Heart right ventricle (tissue), 16 donors: ENCODE measurements at places on chromosomes 4 and X. TPM values are rescaled to one million over a fixed set of nuclear protein-coding genes. Genes with fewer than 3 reads are reported as not detected.

Gene C4orf36
- total RNA-seq = 1.2 TPM

DNA sequence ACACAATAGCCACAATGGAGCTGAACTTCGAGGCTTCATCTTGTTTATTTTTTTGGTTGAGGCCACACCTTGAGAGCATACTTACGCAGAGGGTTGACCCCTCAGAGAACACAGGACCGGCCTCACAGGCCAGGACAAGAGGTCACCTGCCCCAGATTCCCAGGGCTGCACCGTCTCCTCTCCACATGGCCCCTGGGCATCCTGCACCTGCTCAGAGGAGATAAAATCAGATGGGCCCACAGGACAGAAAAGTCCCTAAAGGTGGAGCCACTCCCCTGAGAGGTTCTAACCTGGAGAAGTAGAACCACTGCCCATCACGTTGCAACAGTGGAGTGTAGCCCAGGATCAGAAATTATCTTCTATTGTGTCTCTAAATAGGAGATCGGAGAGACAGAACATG, 1.1 kb upstream of the CLDN24 start:
- H3K36me3 ChIP-seq = no peaks in the 10 kb centered on the region
- no peaks in the 10 kb centered on the region for H3K27me3 ChIP-seq
- no peaks in the 10 kb centered on the region for H3K4me1 ChIP-seq
- no peak overlapping the region for H3K27ac ChIP-seq
- no peak for DNase-seq

GRCh38 chr4:118839221-118839927, 3.4 kb upstream of the SEC24D start:
- H3K36me3 ChIP-seq = no peaks in the 10 kb centered on the region
- H3K4me1 ChIP-seq = peaks cover 11% of the 10 kb centered on the region
- H3K27me3 ChIP-seq = no peaks in the 10 kb centered on the region
- DNase-seq = no peak
- no peak overlapping the region for H3K4me3 ChIP-seq
- no peak overlapping the region for H3K27ac ChIP-seq

GRCh38 chrX:42107495-42108488, 184.4 kb upstream of the CASK start:
- no peak overlapping the region for H3K27ac ChIP-seq
- no peaks in the 10 kb centered on the region for H3K4me1 ChIP-seq
- no peaks in the 10 kb centered on the region for H3K36me3 ChIP-seq
- no peaks in the 10 kb centered on the region for H3K27me3 ChIP-seq

Gene GATB
- 122 TPM for total RNA-seq

- no peak overlapping the region for H3K4me3 ChIP-seq
- DNase-seq = no peak
- H3K4me1 ChIP-seq = peaks cover 12% of the 10 kb centered on the region
- H3K27me3 ChIP-seq = no peaks in the 10 kb centered on the region
- H3K27ac ChIP-seq = no peak overlapping the region
- peaks cover 19% of the 10 kb centered on the region for H3K36me3 ChIP-seq
These were observed 327.8 kb downstream of the NR3C2 start for GRCh38 chr4:148114436-148114835.
